ENCODE measurements at places on chromosomes 3 and 15. TPM values are rescaled to one million over a fixed set of nuclear protein-coding genes. Genes with fewer than 3 reads are reported as not detected.

MRPL3 gene
- 122 TPM for polyA plus RNA-seq

CELSR3 gene
- 0.25 TPM for polyA plus RNA-seq

CLDN16 gene
- 0.88 TPM for polyA plus RNA-seq

GRM2 gene
- polyA plus RNA-seq, result 0.03 TPM

GOLGA6D gene
- polyA plus RNA-seq, result not detected

DZIP1L gene
- polyA plus RNA-seq, result 1.9 TPM

LIPC gene
- not detected for polyA plus RNA-seq

NT5DC2 gene
- polyA plus RNA-seq, result 63.3 TPM

All from keratinocyte (primary cell).